Germinal center (tissue), 1 donor: ENCODE measurements at places on chromosomes 1 and 21.

DNA sequence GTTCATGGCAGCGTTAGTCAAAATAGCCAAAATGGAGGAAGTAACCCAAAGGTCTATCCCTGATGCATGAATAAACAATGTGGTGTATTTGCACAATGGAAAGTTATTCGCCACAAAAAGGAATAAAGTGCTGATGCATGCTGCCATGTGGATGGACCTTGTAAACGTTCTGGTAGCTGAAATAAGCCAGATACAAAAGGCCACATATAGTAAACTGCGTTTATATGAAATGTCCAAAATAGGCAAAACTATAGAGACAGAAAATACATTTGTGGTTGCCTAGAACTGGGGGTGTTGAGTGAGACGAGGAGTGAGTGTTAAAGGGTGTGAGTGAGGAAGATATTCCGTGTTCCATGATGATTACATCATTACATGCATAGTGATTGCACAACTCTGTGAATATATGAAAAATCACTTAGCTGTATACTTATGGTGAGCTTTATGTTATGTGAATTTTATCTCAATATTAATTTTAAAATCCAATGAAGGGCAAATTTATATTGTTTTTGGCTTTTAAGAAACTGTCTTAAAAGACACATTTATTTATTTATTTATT is 321.3 kb downstream of the KIF26B start:
- DNase-seq = no peak

DNA sequence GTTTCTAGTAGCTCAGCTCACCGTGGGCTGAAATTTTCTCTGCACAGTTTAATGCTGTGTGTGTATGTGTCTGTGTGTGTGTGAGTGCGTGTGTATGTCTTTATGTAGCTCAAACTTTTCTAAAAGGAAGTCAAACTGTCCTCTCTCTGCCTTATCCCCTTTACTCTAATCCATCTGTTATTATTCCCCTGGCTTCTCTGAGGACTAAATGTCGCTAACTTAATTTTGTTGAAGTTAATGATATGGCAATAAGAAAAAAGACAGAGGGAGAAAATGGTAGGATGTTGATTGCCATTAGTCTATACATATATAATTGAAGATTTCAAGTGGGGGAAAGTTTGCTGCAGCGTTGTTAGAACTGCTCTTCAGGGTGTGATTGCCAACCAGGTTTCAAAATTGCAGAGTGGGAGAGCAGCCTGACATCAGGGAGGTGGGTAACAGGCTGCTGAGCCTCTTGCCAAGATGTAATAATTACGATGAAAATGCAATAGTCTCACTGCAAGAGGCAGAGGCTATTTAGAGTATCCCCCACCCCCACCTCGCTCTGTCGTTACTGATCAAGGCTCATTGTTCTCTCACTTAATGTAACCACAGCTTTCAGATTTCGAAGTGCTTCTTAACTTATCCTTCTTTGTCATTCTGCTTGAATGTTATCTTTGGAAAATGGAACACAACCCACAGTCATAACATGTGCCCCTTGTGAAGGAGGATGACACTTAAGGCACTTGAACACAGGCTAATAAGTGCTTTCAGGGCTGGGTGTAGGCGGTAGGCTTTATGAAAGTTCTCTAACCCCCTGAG is 559.0 kb upstream of the PLXNA2 start:
- no peak for DNase-seq

GRCh38 chr21:26916799-26917198 is 50.1 kb downstream of the ADAMTS5 start:
- DNase-seq = no peak

DNA sequence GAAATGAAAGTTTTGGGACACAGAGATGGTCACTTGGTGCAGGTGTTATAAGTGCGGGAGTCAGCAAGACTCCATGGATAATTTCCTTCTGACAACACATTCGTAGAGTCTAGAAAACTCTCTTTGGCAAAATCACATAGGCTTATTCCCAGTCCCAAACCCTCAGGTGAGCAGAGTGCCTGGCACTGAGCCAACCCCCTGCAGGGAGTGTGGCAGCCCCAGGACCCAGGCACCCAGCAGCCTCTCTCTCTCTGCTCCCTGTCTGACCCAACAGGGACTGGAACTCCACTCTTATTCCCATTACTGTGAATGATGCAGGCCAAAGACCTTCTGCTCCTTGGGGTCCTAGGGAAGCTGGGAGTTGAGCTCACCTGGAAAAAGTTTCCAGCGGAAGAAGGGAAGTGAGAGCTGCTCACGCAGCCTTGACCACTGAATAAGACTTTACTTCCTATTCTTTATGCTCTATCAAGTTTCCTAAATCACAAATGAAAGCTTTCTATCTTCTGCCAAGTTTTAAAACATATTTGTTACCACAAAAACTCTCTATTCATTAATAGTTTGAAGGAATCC is 132.6 kb upstream of the ETV3 start:
- peak; percentile 19 for DNase-seq

- no peak for DNase-seq
These were observed 41.7 kb downstream of the CD55 start for GRCh38 chr1:207362962-207363860.

- DNase-seq = no peak
These were observed 14.1 kb downstream of the NTRK1 start for GRCh38 chr1:156874572-156875340.

DNA sequence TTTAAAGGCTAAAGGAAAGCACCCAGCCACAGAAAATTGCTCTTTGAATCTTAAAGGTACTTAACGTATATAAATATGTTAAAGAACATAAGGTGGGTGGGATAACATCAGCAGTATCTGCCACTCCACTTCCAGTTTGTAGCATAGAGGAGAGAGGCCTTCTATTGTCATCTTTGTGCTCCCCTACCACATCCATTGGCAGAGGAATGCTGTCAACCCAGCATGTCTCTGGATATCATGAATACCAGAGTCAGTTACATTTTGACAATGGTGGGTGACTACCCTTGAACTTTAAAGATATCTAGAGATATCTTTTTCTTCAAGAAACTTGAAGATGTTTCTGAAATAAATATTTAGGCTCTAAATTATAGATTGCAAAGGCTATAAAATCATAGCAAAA is 283.2 kb upstream of the LRRC7 start:
- DNase-seq = no peak

- DNase-seq = no peak
These were observed 56.0 kb downstream of the KANK4 start for GRCh38 chr1:62263006-62263813.

DNA sequence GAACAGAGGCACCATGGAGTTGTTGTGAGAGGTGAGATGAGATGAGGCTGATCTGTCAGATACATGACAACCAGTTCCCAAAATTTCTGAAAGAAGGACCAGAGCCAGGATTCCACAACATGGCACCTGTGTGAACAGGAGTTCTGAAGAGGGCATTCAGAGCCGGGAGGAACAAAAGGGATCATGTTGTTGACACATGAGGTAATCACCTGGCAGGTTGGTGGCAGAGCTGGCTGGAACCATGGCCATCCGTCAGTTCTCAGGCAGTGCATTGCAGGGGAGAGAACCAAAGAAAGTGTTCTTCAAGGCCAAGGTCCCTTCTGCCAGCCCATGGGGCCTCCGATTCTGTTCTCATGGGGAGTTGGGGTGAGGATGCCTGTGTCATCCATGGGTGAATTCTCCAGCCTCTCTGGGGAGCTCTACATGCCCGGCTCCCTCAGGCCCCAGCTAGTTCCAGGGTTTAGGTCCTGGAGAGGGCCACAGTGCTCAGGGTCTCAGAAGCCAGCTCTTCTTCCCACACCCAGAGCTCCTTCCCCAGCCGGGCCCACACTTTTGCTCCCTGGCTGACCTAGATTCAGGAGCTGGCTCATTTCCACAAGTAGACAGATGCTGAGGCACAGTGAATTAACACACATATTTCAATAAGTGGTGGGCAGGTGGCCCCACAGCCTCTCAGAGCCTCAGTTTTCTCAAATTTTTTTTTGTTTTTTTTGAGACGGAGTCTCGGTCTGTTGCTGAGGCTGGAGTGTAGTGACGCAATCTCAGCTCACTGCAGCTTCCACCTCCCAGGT is 49.1 kb upstream of the CTPS1 start:
- no peak for DNase-seq

DNA sequence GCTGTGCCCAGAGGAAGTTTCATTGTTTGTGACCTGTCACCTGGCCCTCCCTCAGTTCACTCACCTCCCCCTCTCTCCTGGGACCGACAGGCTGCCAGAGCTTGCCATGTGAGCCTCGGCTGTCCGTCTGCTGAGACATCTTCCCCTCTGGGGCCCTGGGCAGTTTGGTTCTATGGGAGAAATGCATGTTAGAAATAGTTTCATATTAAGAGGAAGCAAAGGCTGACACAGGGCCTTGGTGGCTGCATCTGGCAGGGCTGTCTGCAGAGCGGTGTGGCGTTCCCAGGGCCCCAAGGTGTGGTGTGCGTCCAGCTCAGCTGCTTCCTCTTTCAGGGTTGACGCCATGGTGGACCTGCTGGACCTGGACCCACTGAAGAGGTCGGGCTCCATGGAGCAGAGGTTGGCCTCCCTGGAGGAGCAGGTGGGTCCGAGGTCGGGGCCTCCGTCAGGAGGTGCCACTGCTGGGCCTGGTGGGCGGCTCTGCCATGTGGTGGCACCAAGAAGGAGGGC is 31.9 kb upstream of the LRRC3 start:
- DNase-seq = no peak

DNA sequence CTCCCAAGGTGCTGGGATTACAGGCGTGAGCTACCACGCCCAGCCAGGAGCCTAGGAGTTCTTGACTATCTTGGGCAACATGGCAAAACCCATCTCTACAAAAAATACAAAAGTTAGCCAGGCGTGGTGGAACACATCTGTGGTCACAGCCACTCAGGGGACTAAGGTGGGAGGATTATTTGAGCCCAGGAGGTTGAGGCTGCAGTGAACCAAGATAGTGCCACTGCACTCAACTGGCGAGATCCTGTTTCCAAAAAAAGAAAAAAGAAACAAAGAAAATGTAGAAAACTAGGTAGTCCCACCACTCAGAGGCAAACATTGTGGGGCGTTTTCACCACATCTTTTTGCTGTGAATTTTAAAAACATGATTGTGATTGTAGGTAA is 141.3 kb downstream of the ZZZ3 start:
- peak; percentile 13 for DNase-seq

GRCh38 chr1:8780405-8780804 is 37.0 kb downstream of the RERE start:
- no peak for DNase-seq

- no peak for DNase-seq
These were observed 12.9 kb upstream of the PDE9A start for GRCh38 chr21:42640486-42640885.

GRCh38 chr1:91801496-91802115 is 84.3 kb downstream of the TGFBR3 start:
- DNase-seq = no peak

- no peak for DNase-seq
These were observed 30.4 kb downstream of the CDC14A start for GRCh38 chr1:100382657-100383056.

DNA sequence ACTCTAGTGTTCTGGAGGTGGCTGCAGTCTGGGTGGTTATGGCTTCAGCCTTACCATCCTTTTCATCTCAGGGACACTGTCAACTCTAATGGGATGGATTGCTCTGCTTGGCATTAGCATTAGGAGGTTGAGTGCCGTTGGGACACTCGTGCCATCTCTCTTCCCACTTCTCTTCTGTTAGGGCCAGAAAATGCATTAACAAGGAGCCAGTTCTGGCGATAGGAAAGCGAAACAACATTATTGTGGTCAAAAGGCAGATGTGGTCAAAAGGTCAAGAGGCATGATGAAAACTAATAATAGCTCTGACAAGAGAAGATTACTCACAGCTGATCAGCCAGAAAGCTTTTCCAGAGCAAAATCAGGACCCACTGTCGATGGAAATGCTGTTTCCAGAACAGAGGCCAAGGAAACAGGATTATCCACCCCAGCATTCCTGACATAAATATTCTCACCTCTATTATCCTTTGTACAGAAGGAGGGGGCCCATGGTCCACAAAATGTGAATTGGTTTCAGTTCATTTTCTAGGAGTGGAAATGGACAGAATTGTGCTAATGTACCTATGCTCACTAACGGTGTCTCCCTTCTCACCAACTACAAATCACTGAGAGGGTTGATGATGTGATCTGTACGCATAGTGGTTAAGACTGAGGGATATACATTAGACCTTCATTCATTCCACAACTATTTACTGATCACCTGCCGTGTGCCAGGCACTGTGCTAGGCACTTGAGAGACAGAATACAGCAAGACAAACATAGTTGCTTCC is 72.0 kb downstream of the ST6GALNAC5 start:
- DNase-seq = no peak

DNA sequence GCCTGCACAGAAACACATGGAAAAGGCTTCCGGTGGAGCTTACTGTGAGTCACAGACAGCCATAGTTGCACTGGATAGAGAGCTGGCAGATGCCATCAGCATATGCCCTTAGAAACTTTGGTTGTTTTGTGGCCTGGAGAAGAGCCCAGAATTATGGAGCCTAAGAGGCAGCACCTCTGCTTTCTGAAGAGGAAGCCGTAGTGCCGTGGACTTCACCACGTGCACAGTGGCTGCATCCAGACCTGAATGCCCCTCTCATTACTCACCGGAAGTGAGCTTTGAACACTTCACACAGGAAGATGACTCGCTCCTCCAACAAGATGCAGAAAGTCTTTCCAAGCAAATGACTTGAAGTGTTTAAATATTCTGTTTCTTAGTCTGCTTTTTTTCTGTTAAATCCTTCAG is 28.4 kb downstream of the JUN start:
- no peak for DNase-seq

- no peak for DNase-seq
These were observed 105.2 kb downstream of the MRPL39 start for GRCh38 chr21:25501996-25502665.

DNA sequence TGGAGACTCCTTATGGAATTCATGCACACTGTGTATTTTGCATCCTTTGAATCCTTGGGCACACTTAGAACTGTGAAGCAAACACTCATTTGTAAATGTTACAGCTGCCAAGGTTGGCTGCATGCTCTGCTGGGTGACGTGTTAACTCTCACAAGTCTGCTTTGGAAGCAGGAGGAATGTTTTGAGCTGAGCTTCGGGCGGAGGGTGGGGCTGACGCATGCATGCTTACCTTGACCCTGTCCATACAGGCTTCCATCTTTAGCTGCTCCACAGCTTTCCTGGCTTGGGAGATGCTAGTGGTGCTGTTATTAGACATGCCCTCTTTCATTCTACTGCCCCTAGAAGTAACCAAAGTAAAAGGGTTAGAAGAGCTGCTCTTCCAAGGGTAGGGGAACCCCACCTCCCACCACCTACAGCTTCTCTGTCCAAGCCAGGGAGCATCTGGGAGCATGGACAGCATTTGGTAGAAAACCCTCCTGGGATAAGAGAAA is 66.0 kb downstream of the GNG4 start:
- DNase-seq = no peak

GRCh38 chr1:179146476-179146875 is 64.6 kb downstream of the TOR3A start:
- no peak for DNase-seq

DNA sequence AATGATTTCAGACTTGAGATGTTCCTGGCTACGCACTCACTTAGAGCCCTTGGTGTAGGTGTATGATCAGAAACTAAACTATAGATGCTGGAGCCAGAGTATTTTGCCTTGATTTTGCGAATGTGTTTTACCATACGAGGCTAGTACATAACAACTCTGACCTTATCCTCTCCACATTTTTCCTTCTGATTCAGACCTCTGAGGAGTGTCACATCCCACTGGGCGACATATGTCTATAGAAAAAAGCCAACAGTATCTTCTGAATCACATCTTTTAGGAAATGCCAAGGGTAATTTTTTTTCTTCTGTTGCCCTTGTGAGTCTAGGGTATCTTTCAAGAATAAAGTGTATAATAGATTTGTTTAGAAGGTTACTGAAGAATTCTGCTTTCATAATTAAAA is 49.6 kb downstream of the AK4 start:
- DNase-seq = no peak
